HepG2 (cell line): ENCODE measurements at places on chromosomes 3 and 15. TPM values are rescaled to one million over a fixed set of nuclear protein-coding genes. Genes with fewer than 3 reads are reported as not detected.

GREM1 gene
- polyA plus RNA-seq = 0.08 and 0.13 TPM in 2 replicates

CP gene
- 789 and 863 TPM in 2 replicates for polyA plus RNA-seq

TIMMDC1 gene
- polyA plus RNA-seq = 41.9 and 50.0 TPM in 2 replicates

BCHE gene
- not detected in 2 replicates for polyA plus RNA-seq

ITIH1 gene
- polyA plus RNA-seq = 19.6 and 46.5 TPM in 2 replicates

PRSS50 gene
- not detected in 2 replicates for polyA plus RNA-seq

ATP13A4 gene
- polyA plus RNA-seq = 0.01 and 0.07 TPM in 2 replicates

NSUN3 gene
- 3.2 and 3.6 TPM in 2 replicates for polyA plus RNA-seq

ACTC1 gene
- polyA plus RNA-seq = not detected in 2 replicates

TTLL13 gene
- polyA plus RNA-seq = 0.07 and 0.08 TPM in 2 replicates

SPESP1 gene
- polyA plus RNA-seq = not detected in 2 replicates

CX3CR1 gene
- not detected in 2 replicates for polyA plus RNA-seq

HERC2 gene
- 17.6 and 21.9 TPM in 2 replicates for polyA plus RNA-seq

ZNF385D gene
- not detected in 2 replicates for polyA plus RNA-seq

COL7A1 gene
- 11.7 and 18.1 TPM in 2 replicates for polyA plus RNA-seq

KNG1 gene
- 6.5 and 8.1 TPM in 2 replicates for polyA plus RNA-seq

GXYLT2 gene
- 2.7 and 4.3 TPM in 2 replicates for polyA plus RNA-seq

CAMP gene
- not detected in 2 replicates for polyA plus RNA-seq

IREB2 gene
- polyA plus RNA-seq = 19.1 and 24.2 TPM in 2 replicates

LYSMD4 gene
- polyA plus RNA-seq = 7.4 and 7.9 TPM in 2 replicates

CCR5 gene
- not detected in 2 replicates for polyA plus RNA-seq

SLC9A9 gene
- not detected in 2 replicates for polyA plus RNA-seq

UROC1 gene
- 1.3 and 2.0 TPM in 2 replicates for polyA plus RNA-seq

EIF1B gene
- polyA plus RNA-seq = 28.0 and 29.1 TPM in 2 replicates

DNAJA4 gene
- polyA plus RNA-seq = not detected in 2 replicates

EHD4 gene
- 3.1 and 4.2 TPM in 2 replicates for polyA plus RNA-seq

EPHA6 gene
- polyA plus RNA-seq = not detected in 2 replicates

ITGA11 gene
- not detected in 2 replicates for polyA plus RNA-seq

ATP13A5 gene
- not detected in 2 replicates for polyA plus RNA-seq

PSTPIP1 gene
- 4.4 TPM in 2 replicates for polyA plus RNA-seq
